Hair follicle dermal papilla cell (primary cell): ENCODE measurements at places on chromosomes 2 and 18. TPM values are rescaled to one million over a fixed set of nuclear protein-coding genes. Genes with fewer than 3 reads are reported as not detected.

Gene MROH2A
- not detected in 2 replicates for total RNA-seq

Gene STARD6
- not detected in 2 replicates for total RNA-seq

Gene CCBE1
- 257 and 302 TPM in 2 replicates for total RNA-seq

Gene SIGLEC15
- total RNA-seq: 1.5 and 1.9 TPM in 2 replicates

Gene C2orf81
- 3.1 and 3.8 TPM in 2 replicates for total RNA-seq

Gene ATP6V1B1
- total RNA-seq: 1.1 and 2.1 TPM in 2 replicates

Gene IL36RN
- total RNA-seq: not detected in 2 replicates

Gene FLACC1
- 1.3 and 1.9 TPM in 2 replicates for total RNA-seq

Gene MARS2
- total RNA-seq: 3.9 and 4.2 TPM in 2 replicates

Gene SCN2A
- total RNA-seq: 0.36 and 0.97 TPM in 2 replicates
